Fibroblast of mammary gland (primary cell): ENCODE measurements at places on chromosomes 3 and 15.

- peak; percentile 23 for DNase-seq
Observed at GRCh38 chr15:34722439-34722836, 32.4 kb downstream of the GJD2 start.

DNA sequence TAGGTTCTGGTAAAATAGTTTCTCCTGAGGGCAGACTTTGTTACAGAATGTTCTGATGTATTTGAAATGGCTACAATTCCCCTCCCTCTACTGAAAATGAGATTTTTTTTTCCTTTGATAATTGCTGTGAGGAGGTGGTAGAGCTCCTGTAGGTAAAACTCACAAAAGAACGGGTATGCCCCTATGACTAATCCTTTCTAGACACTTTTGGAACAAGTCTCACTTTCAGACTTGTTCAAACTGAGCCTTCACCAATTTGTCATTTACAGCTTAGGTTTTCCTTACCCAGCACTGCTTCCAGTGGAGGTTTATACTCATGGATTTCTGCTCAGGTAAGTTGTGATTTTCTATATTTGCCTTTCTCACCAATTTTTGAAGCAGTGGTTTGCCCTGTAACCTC, 115.6 kb downstream of the NLGN1 start:
- no peak for DNase-seq

DNA sequence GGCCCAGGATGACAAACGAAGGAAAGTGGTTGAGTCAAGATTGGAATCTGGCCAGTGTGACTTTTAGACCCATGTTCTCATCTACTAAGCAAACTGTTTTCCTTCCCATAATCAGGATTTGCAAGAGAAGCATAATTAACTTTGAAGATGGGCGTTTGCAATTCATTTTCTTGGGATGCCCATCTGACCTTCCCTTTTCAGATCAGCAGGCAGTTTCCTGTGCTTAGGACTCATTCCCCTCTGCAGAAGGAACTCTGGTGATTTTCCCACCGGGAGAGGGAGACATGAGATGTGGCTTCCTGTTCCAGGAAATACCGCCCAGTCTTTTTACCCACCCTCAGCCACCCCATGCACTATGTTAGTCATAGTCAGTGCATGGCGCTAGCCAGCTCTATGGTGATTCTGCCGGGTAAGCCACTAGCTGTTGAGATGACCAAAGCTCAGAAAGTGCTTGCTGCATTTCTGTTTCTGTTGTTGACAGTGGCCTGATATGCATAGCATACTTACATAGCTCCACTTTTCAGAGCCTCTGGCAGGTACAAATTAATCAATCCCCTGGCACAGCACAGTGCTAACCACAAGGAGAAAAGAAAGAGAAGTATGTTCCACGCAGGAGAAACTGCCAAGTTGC, 129.4 kb downstream of the VGLL4 start:
- DNase-seq, result peak; percentile 91

DNA sequence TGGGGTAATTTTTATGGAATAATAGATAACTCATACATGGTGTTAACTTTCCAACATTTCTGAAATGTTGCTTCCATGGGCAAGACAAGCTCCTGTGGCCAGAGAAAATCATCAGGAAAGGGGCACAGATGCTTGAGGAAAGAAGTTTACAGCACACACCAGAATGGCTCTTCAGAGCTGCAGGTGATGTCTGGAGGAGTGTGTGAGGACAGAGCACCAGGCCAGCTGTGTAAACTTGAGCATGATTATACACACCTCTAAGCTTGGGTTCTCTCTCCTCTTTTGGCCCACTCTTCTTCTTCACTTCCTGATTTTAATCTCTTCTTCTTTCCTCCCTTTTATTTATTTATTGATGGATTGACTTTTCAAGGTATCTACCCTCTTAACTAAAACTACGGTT, 676.0 kb downstream of the GRM7 start:
- DNase-seq, result no peak

GRCh38 chr3:31008994-31009393, 114.5 kb upstream of the GADL1 start:
- no peak for DNase-seq

GRCh38 chr3:23170291-23170690, 32.8 kb upstream of the UBE2E2 start:
- peak; percentile 40 for DNase-seq

GRCh38 chr3:147797095-147797494, 387.9 kb downstream of the ZIC1 start:
- no peak for DNase-seq

GRCh38 chr3:100316641-100317069, 17.9 kb upstream of the NIT2 start:
- DNase-seq, result peak; percentile 77

GRCh38 chr3:54631516-54632325, 296.1 kb downstream of the LRTM1 start:
- no peak for DNase-seq

DNA sequence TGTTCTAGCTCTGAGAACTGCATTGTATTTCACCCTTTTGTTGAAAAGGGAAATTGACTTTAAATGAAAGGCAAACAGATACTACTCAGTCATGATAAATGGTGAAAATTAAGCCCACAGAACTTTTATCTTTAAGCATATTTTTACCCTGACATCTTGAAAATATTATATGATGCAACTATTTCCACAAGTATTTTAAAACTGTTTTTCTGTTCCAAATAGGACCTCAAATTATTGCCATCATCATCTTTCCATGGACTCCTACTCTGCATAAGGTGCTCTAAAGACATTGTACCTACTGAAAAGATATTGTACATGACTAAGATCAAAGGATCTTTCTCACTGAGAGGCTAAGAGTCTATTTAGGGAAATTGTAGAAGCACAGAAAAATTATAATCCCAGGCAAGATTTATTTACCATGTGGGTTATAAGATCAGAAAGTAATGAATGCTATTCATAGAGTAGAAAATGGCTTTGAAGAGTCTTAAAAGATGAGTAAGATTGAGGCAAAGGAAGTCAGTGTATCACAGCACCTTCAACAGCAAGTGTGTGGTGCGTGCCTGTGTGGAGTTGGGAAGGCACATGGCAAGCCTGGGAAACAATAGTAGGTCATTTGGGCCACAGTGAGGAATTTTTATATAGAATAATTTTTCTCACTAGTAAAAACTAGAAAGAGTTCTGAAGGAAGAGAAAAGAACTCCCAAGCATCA, 68.8 kb downstream of the VGLL3 start:
- DNase-seq, result peak; percentile 37

- DNase-seq, result peak; percentile 21
Observed at GRCh38 chr3:147702509-147702908, 293.3 kb downstream of the ZIC1 start.

- no peak for DNase-seq
Observed at GRCh38 chr3:40129510-40129909, 180.0 kb upstream of the EIF1B start.

DNA sequence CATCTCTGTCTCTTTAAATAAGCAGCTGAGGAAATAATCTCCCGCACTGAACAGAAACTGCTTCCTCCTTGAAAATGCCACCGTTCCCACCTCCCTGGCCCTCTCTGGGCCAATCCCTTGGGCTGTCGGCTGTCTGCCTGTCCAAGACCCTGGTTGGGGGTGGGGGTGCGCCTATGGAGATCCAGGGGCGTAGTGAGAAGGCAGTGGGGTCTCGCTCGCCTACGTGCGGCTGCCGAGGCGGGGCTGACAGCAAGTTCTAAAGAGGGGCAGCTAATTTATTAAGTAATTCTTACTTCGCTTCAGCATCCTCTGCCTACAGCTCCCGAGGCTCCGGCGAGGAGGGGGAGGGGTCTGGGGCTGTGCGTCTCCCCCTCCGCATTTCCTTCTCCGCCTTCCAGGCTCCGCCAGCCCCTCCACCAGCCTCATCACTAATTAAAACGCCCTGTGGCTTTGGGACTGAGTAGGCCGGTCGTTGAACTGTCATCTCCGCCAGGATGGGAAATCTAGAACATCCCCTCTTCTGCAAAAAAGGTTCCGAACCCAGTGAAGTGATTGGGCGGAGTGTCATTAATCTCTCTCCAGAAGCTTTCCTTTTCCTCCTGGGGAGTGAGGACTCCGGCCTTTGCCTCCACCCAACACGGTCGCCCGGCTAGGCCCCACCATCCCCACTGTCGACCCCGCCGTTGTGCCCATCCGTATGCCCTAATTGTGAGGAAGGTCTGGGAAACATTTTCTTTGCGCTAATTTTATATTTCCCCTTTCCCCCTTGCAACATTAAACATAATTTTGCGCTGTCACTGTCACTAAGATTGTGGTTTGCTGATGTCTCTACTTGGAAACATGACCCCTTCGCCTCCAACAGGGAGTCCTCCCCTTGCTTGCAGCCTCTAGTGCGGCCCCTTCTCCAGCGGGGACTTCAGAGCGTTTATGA, 16.9 kb downstream of the NR2F2 start:
- peak; percentile 45 for DNase-seq

DNA sequence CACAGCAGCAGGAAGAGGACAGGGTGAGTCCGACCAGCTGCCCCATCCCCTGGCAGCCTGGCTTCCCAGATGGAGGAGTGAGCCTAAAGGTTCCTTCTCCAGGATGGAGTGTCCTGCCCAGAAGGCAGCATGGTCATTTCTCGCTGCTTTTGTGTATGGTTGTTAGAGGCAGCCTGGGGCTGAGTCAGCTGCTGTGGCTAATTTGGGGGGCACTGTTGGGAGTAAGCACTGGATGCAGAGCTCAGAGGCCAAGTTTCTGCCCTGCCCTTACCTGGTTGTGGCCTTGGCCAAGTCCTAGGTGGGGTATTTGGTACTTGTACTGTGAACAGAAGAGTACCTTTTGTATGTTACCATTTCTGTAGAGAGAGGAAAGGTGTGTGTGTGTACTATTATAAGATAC, 78.6 kb downstream of the ADAMTS7 start:
- no peak for DNase-seq

- peak; percentile 31 for DNase-seq
Observed at GRCh38 chr15:60612400-60613048, 133.6 kb upstream of the ICE2 start.

- DNase-seq, result no peak
Observed at GRCh38 chr3:44957986-44958385, 18.0 kb downstream of the ZDHHC3 start.

DNA sequence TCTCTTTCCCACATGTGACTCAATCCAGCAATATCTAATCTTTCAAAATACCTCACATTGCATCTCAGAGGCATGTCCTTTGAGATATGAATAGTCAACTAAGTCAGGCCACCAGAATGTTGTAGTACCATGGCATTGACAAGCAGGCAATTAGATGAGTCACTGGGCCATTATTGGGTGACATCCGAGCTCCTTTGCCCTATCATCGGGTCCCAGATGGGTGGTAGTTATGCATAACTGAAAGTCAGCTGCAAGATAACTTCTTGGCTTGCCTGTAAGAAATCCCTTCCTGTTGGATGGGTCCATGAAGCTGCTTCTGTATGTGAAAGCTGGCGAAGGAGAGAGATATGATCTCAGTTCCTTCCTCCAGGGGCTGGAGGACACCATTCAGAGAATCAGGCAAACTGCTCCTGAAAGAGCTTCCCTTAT, 32.8 kb downstream of the ARRDC4 start:
- no peak for DNase-seq

GRCh38 chr15:35023804-35024203, 35.7 kb upstream of the ZNF770 start:
- peak; percentile 6 for DNase-seq

DNA sequence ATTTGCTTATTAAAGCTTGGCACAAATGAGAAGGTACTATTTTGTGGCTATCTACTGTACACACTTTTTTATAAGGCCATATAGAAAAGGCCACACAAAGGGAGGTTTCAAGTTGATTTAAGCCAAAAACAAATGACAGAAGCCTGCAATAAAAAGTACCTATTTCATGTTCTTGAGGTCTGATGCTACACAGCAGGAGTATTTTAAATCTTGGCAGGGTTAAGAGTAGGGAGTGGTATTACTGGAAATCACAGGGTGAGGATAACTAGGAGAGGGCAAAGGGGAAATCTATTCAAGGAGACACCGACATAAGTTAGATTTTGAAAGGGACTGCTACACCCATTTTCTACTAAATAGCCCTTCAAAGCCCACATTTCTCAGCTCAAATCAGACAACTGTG, 146.2 kb downstream of the GREM1 start:
- no peak for DNase-seq

GRCh38 chr15:59649603-59650002, 7.7 kb downstream of the GTF2A2 start:
- DNase-seq, result no peak

GRCh38 chr3:105538483-105538882, 171.8 kb downstream of the ALCAM start:
- no peak for DNase-seq

GRCh38 chr3:123080864-123081562, 14.2 kb downstream of the PDIA5 start:
- DNase-seq, result no peak

- peak; percentile 86 for DNase-seq
Observed at GRCh38 chr15:48411971-48412591, 80.9 kb downstream of the DUT start.

- peak; percentile 36 for DNase-seq
Observed at GRCh38 chr3:56904552-56905215, 102.9 kb upstream of the ARHGEF3 start.

DNA sequence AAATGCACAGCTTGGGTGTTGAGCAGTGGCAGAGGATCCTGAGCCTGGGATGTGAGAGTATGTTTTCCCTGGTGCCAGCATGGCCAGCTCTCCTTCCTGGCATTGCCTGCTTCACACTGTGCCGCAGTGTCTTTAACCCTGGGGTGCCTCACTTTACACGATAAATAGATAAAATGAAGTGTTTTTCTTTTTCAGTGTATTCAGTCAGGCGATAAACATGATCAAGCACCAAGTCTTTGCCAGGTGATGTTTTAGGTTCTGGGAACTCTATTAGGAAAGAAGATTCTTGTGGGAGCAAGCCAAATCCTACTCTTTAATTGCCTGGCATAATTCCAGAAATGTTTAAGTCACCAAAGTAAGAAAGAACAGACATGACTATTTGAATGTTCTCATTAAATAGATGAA, 14.0 kb downstream of the ABHD6 start:
- peak; percentile 56 for DNase-seq

DNA sequence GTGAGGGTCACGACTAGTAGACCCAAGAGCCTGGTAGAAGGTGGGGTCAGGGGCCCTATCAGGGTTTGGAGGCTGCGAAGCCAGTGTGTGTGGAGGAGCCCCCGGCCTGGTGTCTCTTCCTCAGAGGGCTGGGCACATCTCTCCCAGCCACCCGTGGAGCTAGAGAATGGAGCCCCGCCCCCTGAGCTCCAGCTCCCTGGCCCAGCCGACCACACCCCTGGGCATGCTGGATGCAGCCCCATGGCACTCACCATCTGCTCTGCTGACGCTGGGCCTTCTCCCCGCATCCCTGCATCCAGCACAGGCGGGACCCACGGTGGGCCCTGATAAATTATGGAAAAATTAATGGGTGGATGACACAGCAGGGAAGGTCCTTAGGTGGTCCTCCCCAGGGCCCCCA, 17.5 kb downstream of the ANKRD63 start:
- DNase-seq, result no peak
